Activated CD8-positive, alpha-beta T cell treated with anti-CD3 and anti-CD28 coated beads, Interleukin-2, amount 10 ng/mL, durations not matched to agents 7 days and 5 days (primary cell): ENCODE measurements at places on chromosomes 6 and 20.

GRCh38 chr6:162817196-162817595 lies 89.4 kb downstream of the PACRG start:
- no peaks in the 10 kb centered on the region for H3K27me3 ChIP-seq
- no peaks in the 10 kb centered on the region for H3K36me3 ChIP-seq
- H3K27ac ChIP-seq = no peak overlapping the region
- H3K4me3 ChIP-seq = no peak overlapping the region
- H3K4me1 ChIP-seq = no peaks in the 10 kb centered on the region

DNA sequence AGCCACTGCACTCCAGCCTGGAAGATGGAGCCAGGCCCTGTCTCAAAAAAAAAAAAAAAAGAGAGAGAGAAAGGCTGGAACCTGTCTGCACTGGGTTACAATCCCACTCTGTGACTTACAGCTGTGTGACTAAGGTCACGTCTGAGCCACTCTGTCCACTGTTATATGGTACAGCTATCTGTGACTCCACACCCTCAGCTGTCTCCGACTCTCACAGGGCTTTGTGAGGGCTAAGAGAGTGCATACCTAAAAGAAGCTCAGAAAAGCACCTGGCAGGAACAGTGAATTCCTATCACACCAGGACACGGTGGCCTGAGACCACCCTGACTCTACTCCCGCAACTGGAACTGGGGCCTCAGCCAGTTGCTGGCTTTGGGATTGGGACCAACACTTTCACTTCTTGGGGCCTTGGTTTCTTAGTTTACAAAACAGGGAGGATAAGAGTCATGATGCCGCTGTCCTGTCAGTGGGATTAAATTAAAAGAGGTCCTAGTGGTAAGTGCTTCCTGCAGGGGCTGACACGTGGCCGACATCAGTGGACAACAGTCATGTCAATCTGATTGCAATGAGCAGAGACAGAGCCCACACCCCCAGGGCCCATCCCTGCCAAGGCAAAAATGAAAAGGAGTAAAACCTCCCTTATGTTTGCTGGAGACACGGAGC lies 5.7 kb upstream of the CD93 start:
- no peak overlapping the region for H3K4me3 ChIP-seq
- peaks cover 9% of the 10 kb centered on the region for H3K27me3 ChIP-seq
- H3K36me3 ChIP-seq = no peaks in the 10 kb centered on the region
- DNase-seq = no peak
- H3K27ac ChIP-seq = no peak overlapping the region
- H3K4me1 ChIP-seq = peaks cover 7% of the 10 kb centered on the region

DNA sequence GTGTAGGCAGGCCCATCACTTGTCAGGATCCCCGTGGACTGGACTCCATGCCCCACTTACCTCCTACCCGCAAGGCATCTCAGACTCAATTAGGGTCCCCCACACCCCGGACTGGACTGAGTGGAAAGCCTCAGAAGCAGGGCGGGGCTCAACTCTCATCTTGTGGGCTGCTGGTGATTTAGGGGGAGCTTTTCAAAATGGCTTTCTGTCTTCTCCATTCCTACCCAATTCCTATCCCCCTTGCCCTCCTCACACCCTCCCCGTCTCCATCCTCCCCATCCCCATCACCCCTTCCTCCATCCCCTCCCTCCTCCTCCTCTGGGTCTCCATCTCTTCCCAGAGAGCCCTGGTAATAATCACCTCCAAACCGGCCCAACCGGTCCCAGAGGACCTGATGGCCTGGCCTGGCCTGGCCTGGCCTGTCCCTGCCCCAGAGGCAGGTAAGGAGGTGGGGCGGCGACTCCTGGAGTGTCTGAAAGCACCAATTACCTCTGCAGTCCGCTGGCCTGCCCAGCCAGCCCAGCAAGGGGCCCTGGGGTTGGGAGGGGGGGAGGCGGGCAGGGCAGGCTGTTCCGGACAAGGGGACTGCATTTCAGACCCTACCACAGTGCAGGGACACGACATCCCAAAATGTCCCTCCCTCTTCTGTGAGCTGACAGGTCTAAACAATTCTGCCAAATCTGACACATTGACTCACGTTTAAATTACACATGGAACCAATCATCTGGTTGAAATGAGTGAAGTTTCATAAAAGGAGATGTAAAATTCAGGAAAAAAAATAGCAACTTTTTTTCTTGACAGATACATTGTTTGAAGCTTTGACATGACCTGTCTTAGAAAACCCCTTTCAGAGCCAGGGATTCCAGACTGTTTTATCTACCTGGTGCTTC lies 24.8 kb downstream of the MAFB start:
- H3K4me1 ChIP-seq = no peaks in the 10 kb centered on the region
- H3K27me3 ChIP-seq = peaks cover 2% of the 10 kb centered on the region
- H3K4me3 ChIP-seq = no peak overlapping the region
- H3K27ac ChIP-seq = no peak overlapping the region
- DNase-seq = no peak

- DNase-seq = no peak
- H3K27me3 ChIP-seq = no peaks in the 10 kb centered on the region
Observed at GRCh38 chr6:4965562-4966389, 38.1 kb downstream of the RPP40 start.

- no peak for DNase-seq
- peak overlapping the region; percentile 92 for H3K27ac ChIP-seq
- H3K27me3 ChIP-seq = no peaks in the 10 kb centered on the region
- H3K36me3 ChIP-seq = peaks cover 25% of the 10 kb centered on the region
Observed at GRCh38 chr6:26016963-26017631, 54.5 kb downstream of the TRIM38 start.

DNA sequence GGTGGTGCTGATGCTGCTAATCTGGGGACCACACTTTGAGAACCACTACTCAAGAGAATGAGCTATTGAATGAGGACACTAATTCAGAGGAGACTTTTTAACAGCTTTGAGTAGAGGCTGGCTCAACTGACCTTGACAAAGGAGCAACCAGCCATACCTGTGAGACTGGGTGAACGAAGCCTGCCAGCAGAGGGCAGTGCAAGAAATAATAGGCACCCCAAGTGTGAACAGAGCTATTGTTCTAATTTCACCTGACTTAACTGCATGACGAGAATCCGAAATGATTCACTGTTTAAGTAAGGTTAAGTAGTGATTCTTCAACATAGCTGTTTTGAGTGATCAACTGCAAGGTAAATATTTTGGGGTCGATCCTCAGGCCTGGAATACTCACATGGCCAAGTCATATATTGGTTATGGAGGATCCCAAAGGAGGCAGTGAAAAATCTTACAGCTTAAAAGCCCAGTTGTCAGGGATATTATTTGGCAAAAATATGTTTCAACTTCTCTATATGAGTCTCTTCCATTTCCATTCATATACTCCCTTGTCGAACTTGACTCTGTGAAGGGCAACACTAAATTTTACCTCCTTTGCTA lies 550.5 kb upstream of the MARCKS start:
- no peak overlapping the region for H3K27ac ChIP-seq
- DNase-seq = peak; percentile 59
- H3K4me1 ChIP-seq = no peaks in the 10 kb centered on the region
- no peak overlapping the region for H3K4me3 ChIP-seq
- no peaks in the 10 kb centered on the region for H3K36me3 ChIP-seq

DNA sequence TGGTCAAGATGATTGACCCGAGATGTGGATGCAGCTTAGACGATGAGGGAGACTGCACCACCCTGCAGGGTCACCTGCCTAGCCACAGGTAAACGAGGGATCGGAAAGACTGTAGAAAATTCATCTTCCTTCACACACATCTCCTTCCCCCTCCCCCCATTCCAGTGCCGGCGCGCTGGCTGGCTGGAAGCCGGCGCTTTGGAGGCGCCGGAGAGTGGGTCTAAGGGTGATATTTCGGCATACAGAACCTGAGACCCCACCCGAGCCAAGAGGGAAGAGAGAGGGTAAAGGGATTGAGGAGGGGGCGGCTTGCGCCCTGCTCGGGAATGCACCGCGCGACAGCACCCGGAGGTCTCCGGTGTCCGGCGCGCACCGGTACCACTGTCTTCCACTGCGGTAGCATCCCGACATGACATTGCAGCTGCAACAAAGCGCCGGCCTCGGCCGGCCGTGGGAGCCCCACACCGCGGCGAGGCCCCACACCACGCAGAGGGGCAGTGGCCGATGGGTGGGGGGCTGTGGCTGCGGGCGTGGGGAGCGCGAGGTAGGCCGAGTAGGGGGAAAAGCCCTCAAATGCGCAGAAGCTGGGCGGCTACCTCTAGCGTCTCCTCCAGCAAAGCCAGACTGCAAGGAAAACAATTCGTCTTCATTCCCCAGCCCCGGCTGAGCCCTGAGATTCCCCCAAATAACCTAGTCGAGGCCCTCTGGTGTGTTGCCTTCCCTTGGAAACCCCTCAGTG lies 984 bp downstream of the TNFRSF21 start:
- no peaks in the 10 kb centered on the region for H3K36me3 ChIP-seq
- peak overlapping the region; percentile 56 for H3K4me3 ChIP-seq
- DNase-seq = no peak
- H3K27me3 ChIP-seq = peaks cover 33% of the 10 kb centered on the region

GRCh38 chr6:36358226-36358915 lies 21.7 kb upstream of the BNIP5 start:
- no peak for DNase-seq
- H3K36me3 ChIP-seq = no peaks in the 10 kb centered on the region
- peaks cover 18% of the 10 kb centered on the region for H3K4me1 ChIP-seq
- H3K27ac ChIP-seq = no peak overlapping the region
- H3K27me3 ChIP-seq = peaks cover 14% of the 10 kb centered on the region

DNA sequence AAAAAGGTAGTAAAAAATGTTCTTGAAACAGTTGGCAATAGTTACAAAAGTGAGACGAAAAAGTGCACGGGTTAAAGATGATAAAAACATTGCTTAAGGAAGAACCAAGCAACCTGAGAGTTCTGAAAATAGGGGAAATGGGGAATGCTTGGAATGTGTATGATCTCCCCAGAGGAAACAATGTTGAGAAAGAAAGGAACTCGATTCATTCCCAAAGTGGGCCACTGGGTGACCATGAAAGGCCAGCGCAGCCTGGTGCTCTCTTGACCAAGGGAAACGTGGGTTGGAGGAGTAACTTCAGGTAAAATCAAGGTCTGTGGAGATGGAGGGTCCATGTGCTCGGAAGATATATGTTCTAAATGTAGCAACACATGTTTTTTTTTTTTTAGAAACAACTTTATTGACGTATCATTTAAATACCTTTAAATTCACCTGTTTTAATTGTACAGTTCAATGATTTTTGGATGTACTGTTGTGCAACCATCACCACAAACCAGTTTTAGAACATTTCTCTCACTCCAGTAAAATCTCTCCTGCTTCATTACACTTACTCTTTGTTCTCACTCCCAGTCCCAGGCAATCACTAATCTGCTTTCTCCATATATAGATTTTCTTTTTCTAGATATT lies 34.5 kb upstream of the CEP85L start:
- peaks cover 43% of the 10 kb centered on the region for H3K4me1 ChIP-seq
- no peak overlapping the region for H3K4me3 ChIP-seq
- no peaks in the 10 kb centered on the region for H3K27me3 ChIP-seq
- H3K36me3 ChIP-seq = peaks cover 34% of the 10 kb centered on the region

GRCh38 chr20:52766645-52767435 lies 205.3 kb upstream of the TSHZ2 start:
- no peak for DNase-seq
- no peaks in the 10 kb centered on the region for H3K27me3 ChIP-seq
- H3K27ac ChIP-seq = no peak overlapping the region
- H3K4me1 ChIP-seq = no peaks in the 10 kb centered on the region
- H3K4me3 ChIP-seq = no peak overlapping the region

- peaks cover 32% of the 10 kb centered on the region for H3K4me1 ChIP-seq
- H3K27ac ChIP-seq = peak within 1 kb of the TSS; percentile 91
- no peaks in the 10 kb centered on the region for H3K27me3 ChIP-seq
- peaks cover 11% of the 10 kb centered on the region for H3K36me3 ChIP-seq
- H3K4me3 ChIP-seq = peak within 1 kb of the TSS; percentile 80
Observed at GRCh38 chr20:33662172-33662571, at the start of gene C20orf144. Gene C20orf144 (plus strand): TSS chr20:33662327. CDS start chr20:33662346, 19 bp downstream.

- H3K4me3 ChIP-seq = no peak overlapping the region
- no peak overlapping the region for H3K27ac ChIP-seq
- peaks cover 4% of the 10 kb centered on the region for H3K4me1 ChIP-seq
- no peaks in the 10 kb centered on the region for H3K36me3 ChIP-seq
- peaks cover 20% of the 10 kb centered on the region for H3K27me3 ChIP-seq
- no peak for DNase-seq
Observed at GRCh38 chr6:46352541-46353268, 138.5 kb downstream of the RCAN2 start.

- H3K27ac ChIP-seq = no peak overlapping the region
- H3K36me3 ChIP-seq = no peaks in the 10 kb centered on the region
- H3K4me3 ChIP-seq = no peak overlapping the region
- no peaks in the 10 kb centered on the region for H3K4me1 ChIP-seq
- no peaks in the 10 kb centered on the region for H3K27me3 ChIP-seq
Observed at GRCh38 chr6:166520905-166521834, 65.3 kb downstream of the RAMACL start.

- DNase-seq = no peak
- no peaks in the 10 kb centered on the region for H3K27me3 ChIP-seq
- no peaks in the 10 kb centered on the region for H3K4me1 ChIP-seq
- H3K4me3 ChIP-seq = no peak overlapping the region
- H3K27ac ChIP-seq = no peak overlapping the region
- no peaks in the 10 kb centered on the region for H3K36me3 ChIP-seq
Observed at GRCh38 chr6:126429866-126430265, 90.0 kb downstream of the CENPW start.

GRCh38 chr6:28808383-28808782 lies 115.4 kb downstream of the TRIM27 start:
- H3K36me3 ChIP-seq = peaks cover 6% of the 10 kb centered on the region

DNA sequence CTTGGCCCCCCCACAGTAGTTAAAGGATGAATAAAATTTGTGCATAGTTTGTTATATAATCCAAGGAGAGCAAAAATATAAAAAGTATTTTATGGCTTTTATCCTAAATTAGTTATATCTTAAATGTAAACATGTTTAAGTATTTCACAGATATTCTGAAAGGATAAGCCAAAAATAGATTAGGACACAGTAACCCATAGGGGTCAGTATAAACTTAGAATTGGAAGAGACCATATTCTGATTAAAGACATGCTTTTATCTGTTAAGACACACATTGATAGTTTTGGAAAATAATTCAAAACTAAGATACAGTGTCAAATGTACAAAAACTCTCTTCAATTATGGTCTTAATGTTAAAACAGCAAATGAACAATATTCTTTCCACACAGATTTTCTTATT lies 4.5 kb upstream of the SERINC1 start:
- peaks cover 2% of the 10 kb centered on the region for H3K4me1 ChIP-seq
- H3K36me3 ChIP-seq = peaks cover 2% of the 10 kb centered on the region
- H3K4me3 ChIP-seq = no peak overlapping the region
- no peaks in the 10 kb centered on the region for H3K27me3 ChIP-seq
